ENCODE measurements at places on chromosomes 3 and 15.

GRCh38 chr3:27368831-27369607 is at the start of gene NEK10:
TSS of gene NEK10 (minus strand) at chr3:27369383. CDS start at chr3:27352882, 16,501 bp downstream.
- peak; percentile 95 for DNase-seq

- DNase-seq: no peak
These were observed 159.7 kb downstream of the RSL24D1 start for GRCh38 chr15:55037071-55037470.

DNA sequence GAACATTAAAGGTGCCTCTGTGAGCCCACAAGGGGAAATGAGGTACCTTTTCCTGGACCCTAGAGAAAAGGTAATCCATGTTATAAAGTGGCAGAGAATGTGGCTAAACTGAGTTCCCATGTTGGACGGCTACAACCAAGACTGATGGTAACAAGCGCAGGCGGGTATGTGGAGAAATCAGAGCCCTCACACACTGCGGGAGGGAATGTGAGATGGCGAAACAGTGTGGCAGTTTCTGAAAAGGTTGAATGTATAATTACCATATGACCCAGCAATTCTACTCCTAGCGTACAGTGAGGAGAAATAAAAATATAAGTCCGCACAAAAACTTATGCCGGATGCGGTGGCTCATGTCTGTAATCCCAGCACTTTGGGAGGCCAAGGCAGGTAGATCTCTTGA is 24.1 kb upstream of the SHISA5 start:
- DNase-seq: no peak

GRCh38 chr3:197564097-197564843 is 8.5 kb upstream of the BDH1 start:
- DNase-seq: no peak

DNA sequence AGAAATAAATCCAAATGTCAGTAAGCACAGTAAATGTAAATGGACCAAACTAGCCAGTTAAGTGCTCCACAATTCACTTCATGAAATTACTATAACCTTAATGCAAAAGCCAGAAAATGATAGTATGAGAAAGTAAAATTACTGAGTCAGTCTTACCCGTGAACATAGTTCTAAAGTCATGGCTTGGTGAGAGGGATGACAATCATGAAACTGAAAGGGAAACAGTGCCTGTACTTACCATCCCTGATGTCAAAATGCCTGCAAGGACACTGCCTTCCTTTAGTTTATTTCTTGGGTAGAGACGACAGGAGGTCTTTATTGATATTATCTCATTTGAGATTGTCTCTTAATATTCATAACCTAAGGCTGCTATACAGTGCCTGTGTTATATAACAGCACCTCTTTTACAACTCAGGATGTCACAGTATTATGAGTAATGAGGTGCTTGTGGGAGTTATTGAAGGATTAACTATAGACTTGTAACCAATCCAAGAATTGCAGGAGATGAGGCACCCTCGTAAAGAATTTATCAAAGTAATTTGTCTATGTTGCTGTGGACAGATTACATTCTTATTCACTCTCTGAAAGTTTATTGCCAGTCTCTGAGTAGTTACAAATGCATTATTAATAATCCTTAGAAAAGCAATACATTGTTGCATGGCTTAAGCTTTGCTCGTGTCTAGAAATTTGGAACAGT is 142.9 kb upstream of the BFSP2 start:
- DNase-seq: no peak

DNA sequence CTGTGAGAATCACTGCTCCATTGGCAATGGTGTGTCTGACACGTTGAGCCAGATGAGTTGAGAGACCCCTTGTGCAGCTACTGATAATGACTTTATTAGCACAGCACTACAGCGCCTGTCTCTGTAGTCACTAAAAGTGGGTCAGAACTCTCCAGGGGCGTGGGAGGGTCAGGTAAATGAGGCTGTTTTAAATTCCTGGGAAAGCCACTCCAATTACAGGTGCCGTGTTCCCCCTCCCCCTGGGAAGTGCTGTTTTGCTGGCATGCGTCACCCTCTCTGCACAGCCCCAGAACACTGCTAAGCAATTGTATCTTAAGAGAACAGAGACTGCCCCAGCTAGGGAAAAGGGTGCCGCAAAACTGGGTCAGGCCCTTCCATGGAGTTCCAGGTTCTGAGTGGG is 21.5 kb upstream of the CPNE9 start:
- no peak for DNase-seq

GRCh38 chr15:78950902-78951840 is 6.3 kb upstream of the CTSH start:
- no peak for DNase-seq

- DNase-seq: no peak
These were observed 54.5 kb downstream of the PLXNA1 start for GRCh38 chr3:127037418-127037841.

DNA sequence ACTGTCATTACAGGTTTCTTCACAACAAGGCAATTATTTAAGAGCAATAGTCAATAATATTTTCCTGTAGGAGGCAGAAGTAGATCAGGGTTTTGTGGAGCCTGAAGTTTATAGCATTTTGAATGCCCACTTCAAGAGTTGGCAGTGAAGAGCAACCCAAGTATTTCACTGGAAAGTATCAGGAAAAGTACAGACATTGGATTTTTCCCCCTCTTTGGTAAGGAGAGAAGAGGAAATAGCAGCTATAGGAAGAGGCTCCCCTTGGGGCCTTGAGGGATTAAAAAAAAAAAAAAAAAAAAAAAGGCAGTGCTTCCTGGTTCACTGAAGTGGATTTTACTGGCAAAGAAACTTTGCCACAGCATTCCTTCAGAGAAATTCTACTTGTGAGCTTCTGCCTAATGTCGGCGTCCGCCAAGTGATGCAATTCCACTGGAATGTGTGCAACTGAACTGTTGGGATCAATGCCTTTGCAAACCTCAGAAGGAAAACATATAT is 5.7 kb upstream of the CNTN6 start:
- no peak for DNase-seq

GRCh38 chr15:98873441-98874218 is 134.0 kb downstream of the PGPEP1L start:
- no peak for DNase-seq

- no peak for DNase-seq
These were observed 59.5 kb downstream of the FNDC3B start for GRCh38 chr3:172098698-172099494.

GRCh38 chr3:122066331-122067213 is 11.4 kb downstream of the CD86 start:
- no peak for DNase-seq

DNA sequence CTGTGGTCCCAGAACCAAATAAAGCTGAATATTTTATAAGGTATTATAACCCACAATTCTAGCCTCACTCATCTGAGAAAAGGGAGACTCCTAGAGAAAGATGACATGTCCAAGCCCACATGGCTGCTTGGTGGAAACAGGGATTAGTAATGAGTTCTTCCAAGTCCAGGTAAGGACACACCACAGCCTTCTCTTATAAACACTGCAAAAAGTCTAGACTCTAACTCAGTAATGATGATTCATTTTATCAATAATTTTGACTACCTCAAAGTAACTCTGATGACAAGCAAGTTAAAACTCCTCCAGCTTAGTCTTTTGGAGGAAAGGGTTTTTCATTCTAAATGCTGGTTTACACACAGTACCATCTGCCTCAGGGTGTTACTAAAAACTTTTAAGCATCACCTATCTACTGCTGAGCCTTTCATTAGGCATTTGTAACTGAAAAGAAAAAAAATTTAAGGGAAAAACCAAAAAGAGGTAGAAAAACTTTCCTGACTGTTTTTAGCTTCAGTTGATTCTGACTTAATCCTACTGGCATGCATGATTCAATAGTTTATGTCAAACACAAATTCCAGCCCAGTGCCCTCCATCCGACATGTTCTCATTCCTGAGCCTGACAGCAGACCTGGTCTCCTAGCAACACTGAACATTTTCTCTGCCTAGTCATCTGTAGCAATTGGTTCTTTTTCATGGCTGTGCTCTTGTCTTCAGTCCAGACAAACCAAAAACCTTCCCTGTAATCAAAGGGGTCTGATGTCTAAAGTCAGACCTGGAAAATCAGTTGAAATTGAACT is 43.9 kb downstream of the P3H2 start:
- DNase-seq: no peak

DNA sequence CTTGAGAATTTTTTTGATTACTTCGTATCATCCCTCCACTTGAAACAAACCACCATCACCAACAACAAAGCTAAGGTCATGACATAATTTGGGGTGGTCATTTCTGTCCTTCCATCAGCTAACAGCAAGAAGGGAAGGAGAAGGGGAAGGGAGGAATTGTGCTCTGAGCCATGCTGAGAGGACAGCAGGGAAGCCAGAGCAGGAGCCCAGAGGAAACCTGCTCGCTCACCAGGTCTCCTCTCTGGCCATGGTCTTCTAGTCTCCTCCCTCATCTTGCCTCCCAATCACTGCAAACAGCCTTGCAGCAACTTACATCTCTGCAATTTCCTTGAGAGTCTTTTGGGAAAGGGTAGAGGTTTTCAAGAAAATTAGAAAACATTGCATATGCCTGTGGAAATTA is 196.7 kb downstream of the SSR3 start:
- DNase-seq: no peak

DNA sequence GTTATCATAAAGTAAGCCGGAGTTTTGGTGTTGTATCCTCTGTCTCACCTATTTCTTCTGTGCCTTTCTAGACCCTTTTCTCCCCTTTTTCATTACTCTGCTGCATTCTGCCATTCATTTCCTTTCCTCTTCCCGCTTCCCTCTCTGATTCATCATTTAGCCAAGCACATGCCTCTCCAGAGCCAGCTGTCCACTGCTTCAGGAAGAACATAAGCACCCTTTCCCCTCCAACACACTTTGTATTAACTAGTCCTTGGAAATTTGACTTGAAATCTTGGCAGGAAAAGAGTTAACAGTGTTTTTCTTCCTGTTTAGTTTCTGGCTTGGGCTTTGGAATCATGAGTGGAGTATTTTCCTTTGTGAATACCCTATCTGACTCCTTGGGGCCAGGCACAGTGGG is 9.7 kb downstream of the APH1B start:
- no peak for DNase-seq

GRCh38 chr15:28989239-28989830 is 103.6 kb downstream of the APBA2 start:
- no peak for DNase-seq

DNA sequence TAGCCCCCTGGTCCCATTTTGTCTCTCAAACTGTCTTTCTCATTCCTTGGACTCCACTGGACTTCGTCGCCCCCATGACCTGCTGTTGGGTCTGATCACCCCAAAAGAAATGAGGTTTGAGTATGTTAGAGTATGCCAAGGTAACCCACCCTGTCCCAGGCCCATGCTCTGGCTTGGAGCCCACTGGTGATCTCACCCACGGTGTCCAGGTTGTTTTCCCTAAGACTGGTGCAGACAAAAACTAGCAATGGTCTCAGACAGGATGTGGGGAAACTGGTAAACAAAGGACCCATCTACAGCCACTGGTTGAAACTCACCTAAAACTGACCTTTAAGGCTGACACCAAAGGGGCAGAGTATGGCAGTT is 38.9 kb downstream of the EFCAB12 start:
- no peak for DNase-seq

DNA sequence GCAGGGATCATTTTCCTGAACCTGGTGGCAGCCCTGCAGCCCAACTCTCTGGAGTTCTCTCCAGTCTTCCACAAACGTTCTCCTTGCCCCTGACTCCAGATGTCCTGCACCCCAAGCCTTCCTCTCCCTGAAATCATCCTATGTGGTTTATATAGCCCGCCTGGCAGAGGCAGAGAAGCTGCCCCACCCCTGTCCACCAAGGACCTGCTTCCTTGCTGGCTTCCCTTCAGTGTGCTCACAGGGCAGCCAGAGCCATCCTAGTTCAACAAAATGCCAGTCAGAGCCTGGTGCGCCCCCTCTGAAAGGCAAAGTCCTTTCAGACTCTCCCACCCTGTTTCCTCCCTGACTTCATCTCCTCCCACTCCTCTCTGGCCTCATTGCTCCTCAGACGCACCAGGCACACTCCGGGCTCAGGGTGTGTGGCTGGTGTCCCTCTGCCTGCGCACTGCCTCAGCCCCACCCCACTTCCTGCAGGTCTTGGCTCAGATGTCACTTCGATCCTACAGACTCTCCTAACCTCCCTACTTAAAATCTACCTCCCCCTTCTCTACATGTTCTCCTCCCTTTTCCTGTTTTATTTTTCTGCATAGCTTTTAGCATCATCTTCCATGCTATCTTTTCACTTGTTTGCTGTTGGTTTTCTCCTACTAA is 5.9 kb downstream of the KBTBD13 start:
- DNase-seq: peak; percentile 58

- DNase-seq: no peak
These were observed 11.3 kb downstream of the CYP19A1 start for GRCh38 chr15:51327081-51327480.

- DNase-seq: no peak
These were observed 46.0 kb downstream of the RARB start for GRCh38 chr3:25474052-25474451.

- no peak for DNase-seq
These were observed 186.5 kb downstream of the TUSC7 start for GRCh38 chr3:116896116-116896515.

GRCh38 chr15:65067645-65068402 is at the start of gene RASL12:
TSS of gene RASL12 (minus strand) at chr15:65067991. CDS start at chr15:65067835, 156 bp downstream.
- DNase-seq: no peak

DNA sequence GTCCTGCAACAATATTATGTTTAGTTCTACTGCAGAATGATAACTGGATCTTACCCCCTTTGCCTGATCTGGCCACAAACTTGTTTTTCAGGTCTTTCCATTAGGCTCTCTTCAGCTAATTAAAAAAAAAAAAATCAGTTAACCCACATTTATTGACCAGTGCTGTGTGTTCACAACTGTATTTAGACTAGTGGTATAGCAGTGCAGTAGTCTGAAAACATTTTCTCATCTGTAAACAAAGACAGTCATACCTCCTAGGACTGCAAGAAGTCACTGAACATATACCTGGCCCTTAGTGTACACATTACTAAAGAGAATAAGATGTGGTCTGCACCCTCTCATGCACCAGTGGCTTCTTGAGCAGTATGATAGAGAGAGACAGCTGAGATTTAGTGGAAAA is 22.5 kb downstream of the LPP start:
- DNase-seq: no peak

GRCh38 chr15:25718169-25718536 is 145.0 kb downstream of the ATP10A start:
- DNase-seq: no peak

GRCh38 chr3:165462636-165463334 is 266.6 kb upstream of the SLITRK3 start:
- no peak for DNase-seq

- DNase-seq: no peak
These were observed 86.1 kb downstream of the VPS13C start for GRCh38 chr15:61974118-61974517.

DNA sequence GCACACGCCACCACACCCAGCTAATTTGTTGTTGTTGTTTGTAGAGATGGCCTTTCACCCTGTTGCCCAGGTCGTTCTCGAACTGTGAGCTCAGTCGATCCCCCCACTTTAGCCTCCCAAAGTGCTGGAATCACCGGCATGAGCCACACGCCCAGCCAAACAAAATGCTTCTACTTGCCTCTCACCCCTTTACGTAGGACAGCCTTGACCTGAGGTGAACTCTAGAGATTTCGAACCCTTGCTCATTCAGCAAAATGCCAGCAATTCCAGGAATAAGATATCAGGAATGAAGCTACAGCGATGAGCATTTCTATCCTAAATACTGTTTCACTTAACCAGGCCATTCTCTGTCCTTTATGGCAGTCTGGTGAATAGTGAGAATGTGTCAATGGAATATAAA is 135.0 kb downstream of the LRRK1 start:
- DNase-seq: no peak

GRCh38 chr15:42059661-42060476 is 34.5 kb downstream of the PLA2G4D start:
- peak; percentile 92 for DNase-seq

- no peak for DNase-seq
These were observed 721 bp downstream of the MYEF2 start for GRCh38 chr15:48177383-48177765.
